ENCODE measurements at places on chromosomes 16 and 17. TPM values are rescaled to one million over a fixed set of nuclear protein-coding genes. Genes with fewer than 3 reads are reported as not detected.

The KRTAP3-1 gene
- not detected for total RNA-seq

- no peak for DNase-seq
These were observed 60.1 kb upstream of the MED9 start for GRCh38 chr17:17416400-17417360.

The TAT gene
- not detected for total RNA-seq

The ITGAL gene
- total RNA-seq: not detected

DNA sequence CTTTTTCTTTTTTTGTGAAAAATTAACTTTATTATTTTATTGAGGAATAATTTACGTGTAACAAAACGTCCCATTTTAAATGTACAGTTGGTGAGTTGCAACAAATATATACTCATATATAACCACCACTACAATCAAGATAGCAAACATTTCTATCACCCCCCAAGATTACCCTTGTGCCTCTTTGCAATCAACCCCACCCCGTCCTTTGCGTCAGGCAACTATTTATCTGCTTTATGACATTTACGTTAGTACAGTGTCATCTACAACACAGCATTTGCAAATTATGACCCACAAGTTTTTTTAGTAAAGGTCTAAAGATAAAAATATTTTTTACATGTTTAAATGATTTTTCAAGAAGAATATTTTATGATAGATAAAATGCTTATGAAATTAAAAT lies 485.6 kb upstream of the SOX9 start:
- no peak for DNase-seq

DNA sequence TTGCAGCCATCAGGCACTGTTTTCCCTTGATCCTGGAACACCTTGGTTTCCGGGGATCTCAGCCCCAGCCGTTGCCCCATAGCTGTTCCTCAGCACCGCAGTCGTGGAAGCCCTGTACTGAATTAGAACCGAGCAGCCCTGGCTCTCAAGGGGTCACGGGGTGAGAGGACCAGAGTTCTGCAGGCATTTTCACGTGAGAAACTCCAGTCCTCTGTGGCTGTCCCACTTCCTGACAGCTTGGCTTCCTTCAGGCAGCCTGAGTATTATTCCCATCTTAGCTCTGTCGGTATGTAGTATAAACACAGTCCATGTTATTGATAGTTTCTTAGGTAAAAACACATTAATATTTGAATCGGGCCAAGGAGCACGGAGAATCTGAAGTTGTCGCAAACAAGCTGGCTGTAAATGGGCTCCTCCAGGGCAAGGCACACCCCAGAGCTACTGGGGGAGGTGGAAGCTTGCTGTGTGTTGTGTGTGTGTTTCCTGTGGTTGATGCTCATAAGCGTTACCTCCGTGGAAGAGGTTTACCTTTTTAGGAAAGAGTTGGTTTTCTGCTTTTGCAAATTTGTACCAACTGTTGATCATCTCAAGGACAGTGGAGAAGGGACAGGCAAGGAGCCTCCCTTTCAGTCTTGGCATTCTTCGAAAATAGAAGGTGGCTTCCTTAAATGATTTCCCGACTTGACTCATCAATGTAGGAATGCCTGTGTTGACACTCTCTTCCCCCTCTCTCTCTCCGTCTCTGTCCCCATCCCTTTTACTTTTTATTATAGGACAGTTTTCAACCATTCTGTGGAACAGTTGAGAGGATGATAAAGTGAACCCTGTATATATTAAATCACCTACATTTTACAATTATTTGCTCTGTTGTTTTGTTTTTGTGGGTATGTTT lies 208.9 kb upstream of the CHMP6 start:
- DNase-seq: no peak

- no peak for DNase-seq
These were observed 11.7 kb upstream of the SCNN1B start for GRCh38 chr16:23290189-23291062.

- DNase-seq: peak; percentile 81
These were observed 767.6 kb downstream of the KCNJ18 start for GRCh38 chr17:22459953-22460350.

- DNase-seq: peak; percentile 70
These were observed 53.0 kb downstream of the WNT3 start for GRCh38 chr17:46765453-46765852.

GRCh38 chr16:57903656-57904055 lies 67.3 kb downstream of the CNGB1 start:
- no peak for DNase-seq

DNA sequence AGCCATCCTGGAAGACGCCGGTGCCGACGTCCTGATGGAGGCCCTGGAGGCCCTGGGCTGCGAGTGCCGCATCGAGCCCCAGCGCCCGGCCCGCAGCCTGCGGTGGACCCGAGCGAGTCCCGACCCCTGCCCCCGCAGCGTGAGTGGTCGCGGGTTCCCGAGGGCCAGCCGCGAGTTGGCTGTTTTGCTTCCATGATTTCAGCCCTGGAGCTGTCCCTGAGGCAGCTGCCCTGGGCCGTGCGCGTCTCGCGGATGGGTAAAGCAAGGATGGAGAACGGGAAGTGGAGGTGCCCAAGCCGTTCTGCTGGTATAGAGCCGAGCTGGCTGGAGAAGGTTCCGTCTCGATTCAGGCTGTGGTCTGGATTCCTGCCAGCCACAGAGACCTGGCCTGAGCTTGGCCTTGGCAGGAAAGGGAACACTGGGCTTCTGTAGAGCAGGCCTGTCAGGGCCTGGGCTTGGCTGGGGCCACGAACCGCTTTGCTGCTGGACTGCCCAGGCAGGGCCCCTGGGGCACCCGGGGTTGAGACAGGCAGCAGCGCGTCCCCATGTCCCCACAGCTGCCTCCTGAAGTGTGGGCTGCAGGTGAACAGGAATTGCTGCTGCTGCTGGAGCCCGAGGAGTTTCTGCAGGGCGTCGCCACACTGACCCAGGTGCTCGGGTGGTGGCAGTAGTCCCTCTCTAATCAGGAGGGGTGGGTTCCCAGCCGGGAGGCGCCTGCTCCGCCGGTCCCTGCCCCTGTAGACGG lies 941 bp upstream of the MRPS34 start:
- DNase-seq: no peak

GRCh38 chr16:31472709-31473203 lies 804 bp downstream of the TGFB1I1 start:
- DNase-seq: peak; percentile 94

DNA sequence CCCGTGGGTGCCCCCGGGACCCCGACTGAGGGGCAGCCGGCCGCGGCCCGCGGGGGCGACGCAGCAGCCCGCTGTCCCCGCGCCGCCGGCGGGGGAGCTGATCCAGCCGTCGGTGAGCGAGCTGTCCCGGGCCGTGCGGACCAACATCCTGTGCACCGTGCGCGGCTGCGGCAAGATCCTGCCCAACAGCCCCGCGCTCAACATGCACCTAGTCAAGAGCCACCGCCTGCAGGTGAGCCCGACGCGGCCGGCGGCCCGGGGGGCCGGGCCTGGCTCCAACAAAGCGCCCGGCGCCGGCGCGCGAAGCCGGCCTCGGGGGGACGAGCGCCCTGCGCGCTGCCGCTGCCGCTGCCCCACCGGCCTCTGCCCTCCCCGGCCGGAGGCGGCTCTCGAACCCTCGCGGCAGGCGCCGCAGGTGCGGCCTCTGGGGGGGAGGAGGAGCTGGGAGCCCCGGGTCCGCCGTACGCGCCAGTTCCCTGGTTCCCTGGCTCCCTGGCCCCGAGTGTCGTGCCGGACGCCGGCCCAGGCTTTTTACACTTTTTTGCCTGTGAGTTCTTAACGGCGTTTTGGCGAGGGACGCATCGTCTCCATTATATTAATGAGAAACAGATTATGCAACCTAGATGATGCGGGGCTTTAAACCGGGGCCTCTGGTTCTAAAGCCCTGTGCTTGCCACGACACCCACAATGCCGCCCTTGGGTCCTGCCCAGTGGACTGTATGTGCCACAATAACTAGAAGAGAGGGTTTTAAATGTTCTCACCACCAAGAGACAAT lies 521 bp downstream of the ATMIN start:
- DNase-seq: no peak

The PMFBP1 gene
- total RNA-seq: 2.8 TPM

GRCh38 chr16:67104845-67105244 lies 4.9 kb upstream of the PHAF1 start:
- DNase-seq: no peak

DNA sequence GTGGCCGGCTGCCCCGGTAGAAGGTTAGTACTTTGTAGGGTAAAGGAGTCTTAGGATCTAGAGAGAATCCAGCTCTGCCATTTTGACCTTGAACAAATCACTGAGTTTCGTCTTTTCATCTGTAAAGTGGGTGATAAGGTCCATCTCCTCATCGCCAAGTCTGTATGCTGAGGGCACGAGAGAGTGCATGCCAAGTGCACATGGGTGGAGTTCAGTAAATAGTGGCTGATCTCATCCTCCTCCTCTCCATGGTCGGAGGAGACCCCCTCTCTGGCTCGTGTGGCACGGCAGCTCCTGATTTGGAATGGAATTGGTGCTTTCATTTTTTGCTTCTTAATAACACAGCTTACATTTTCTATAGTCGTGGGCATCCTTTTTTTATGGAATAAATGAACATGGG lies 30.7 kb downstream of the MYH3 start:
- no peak for DNase-seq

The ESRP2 gene
- total RNA-seq: 0.24 TPM

The WDR59 gene
- 63.3 TPM for total RNA-seq

The OTOA gene
- not detected for total RNA-seq

DNA sequence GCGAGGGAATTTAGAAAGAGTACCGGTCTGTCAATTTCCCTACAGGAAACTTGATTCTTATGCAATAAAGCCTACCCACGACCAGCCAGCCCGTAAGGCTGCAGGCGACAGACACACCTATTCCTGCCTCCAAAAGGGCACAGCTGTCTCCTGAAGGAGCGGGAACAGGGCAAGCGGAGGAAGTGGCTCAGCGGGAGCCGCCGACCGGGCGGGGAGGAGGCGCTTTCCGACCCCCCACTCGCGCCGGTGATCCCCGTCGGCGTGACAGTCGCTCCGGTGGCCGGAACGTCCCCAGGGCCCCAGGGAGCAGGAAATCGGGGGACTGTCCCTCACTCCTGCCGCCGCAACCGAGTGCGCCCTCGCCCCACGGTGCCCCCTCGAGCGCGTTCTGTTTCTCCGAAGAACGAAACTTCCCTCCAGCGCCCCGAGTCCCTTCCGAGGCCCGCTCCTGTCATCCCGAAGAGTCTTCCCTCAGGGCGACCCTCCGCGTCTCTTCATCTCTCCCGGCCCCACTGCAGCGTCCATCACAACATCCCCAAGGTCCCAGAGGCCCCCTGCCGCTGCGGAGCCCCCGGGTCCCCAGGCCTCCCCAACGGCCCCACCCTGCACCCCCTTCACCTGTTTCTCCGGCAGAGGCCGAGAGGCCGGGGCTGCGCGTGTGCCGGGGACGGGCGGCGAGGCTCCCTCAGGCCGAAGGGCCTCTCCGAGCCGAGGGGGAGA lies 421 bp downstream of the STAT3 start:
- DNase-seq: peak; percentile 85

The TPSB2 gene
- not detected for total RNA-seq

The KCNH4 gene
- total RNA-seq: not detected

GRCh38 chr16:12904329-12904671 lies 2.9 kb downstream of the SHISA9 start:
- no peak for DNase-seq

DNA sequence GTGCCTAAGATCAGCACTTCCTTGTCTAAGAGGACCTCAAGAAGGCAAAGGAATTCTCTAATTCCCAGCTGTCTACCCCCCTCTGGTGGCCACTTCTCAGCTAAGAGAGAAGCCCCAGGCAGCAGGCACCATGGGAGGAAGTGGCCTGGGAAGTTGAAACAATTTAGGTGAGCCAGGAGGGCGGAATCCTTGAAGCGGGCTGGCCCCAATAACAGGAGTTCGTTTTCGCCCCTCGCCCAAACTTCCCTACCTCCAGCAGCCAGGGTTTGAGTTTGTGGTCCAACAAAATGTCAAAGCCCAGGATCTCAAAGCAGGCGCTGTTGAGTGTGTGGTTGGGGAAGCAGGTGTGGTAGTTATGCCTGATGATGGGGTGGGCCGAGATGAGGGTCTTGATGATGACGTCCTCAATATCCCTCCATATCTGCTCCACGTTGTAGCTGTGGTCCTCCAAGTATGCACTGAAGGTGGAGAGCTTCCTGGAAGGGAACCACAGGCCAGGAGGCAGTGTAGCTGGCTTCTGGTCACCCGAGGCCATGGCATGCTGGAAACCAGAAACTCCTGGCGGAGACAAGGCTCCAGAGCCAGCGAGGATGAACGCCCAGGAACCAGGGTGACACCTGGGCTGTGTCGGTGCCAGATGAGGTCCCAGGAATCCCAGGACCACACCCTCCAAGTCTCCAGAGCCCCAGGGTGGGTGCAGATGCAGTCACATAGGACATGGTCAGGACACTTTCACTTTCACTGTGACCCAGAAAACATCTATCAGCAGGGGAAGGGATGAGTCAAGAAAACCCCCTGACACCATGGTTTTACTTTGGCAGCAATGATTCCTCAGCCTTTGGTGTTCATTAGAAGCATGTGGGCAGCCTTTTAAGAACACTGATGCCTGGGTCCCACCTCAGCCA lies 25.6 kb downstream of the TTLL6 start:
- peak; percentile 87 for DNase-seq

The HAGH gene
- total RNA-seq: 55.0 TPM

DNA sequence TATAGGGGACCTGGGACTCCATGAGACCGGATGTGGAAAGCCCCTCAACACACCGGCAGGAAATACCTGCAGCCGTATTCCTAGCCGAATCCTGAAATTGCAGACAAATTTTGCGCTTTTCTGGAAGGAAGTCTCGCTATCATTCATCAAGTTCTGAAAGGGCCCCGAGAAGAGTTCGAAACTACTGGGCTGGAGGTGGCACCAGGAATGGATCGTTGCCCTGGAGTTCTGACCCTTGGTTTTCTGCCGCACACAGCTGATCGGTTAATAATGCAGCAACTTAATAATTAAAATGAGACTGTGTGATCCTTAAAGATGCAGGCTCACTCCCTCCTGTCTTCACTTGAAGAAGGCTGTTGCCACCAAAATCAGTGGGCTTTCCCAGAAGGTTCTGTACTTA lies 55.7 kb upstream of the MRTFB start:
- DNase-seq: no peak

All from osteocyte (in vitro differentiated cells).